ENCODE measurements at places on chromosomes 7 and 10. TPM values are rescaled to one million over a fixed set of nuclear protein-coding genes. Genes with fewer than 3 reads are reported as not detected.

The MINDY4 gene
- 3.6 TPM for total RNA-seq

The AMZ1 gene
- 0.54 TPM for total RNA-seq

The PTF1A gene
- not detected for total RNA-seq

The MINPP1 gene
- total RNA-seq, result 16.9 TPM

The BLNK gene
- not detected for total RNA-seq

The PARD3 gene
- 37.5 TPM for total RNA-seq
